ENCODE measurements at places on chromosomes 12 and 14.

GRCh38 chr12:23944067-23944466, 5.4 kb downstream of the SOX5 start:
- DNase-seq, result no peak

DNA sequence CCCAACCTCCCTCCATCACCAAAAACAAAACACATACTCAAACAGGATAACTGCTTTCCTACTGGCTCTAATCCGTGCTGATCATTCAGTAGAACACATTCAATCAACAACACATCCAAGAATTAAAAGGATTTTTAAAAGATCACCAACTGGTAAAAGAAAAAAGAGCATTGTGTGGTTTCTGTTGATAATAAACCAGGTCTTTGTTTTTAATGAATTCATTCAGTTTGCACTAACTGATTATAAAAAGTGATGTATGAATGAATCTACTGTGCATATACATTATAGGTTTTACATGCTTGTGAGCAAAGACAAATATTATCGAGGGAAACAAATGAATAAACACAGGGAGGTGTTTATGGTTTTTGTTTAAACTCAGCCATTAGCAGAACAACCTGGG, 55.1 kb downstream of the CIT start:
- no peak for DNase-seq

DNA sequence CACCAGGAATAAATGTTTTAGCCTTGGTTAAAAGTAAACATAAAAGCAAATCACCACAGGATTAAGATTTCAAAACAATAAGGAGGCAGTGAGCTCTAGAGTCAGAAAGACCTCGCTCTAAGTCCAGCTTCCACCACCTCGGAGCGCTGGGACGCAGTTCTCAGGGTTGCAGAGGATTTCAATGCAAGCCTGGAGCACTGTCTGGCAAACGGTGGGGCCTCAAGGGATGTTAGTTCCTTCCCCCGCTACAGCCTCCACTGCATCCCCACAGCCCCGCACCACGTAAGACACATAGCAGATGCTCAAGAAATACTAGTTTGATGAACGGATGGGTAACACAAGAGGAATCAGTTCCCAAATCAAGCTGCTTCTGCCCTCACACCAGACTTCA, 39.3 kb upstream of the TMCC3 start:
- DNase-seq, result no peak

DNA sequence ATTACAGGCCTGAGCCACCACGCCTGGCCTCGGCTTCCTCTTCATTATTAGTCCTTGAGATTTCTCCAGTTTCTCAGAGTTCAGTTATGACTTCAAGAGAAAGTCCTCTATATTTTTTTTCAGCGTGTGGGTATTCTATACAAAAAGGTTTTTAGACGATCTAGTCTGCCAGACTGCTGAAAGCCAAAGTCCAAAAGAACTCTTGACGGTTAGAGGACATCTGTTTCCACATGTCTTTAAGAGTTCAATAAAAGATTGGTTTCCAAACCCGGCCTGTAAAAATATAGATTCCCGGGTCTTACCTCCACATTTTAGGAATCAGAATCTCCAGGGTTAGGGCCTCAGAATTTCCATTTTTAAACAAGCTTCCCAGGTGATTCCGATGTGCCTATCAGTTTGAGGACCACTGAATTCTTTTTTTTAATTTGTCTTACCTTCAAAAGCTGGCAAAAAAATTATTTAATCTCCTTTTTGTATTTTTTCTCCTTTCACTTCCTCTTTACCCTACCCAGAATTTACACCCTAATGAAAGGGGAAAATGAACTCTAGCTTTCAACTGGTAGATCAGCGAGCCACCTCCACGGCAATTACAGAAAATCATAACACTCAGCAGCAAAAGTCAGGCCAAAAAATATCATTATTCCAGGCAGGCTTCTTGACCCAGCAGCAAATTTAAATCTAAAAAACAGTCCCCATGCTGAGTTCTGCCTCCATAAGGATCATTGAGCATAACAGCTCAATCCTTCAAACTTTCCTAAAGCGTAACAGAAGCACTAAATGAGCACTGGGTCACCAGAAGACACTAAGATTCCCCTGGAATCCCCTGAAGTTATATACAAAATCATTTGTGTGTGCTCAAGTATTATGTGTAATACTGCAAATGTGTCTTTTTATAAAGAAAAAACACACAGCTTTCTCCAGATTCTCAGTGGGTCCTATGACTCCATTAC, 8.7 kb downstream of the NT5DC3 start:
- no peak for DNase-seq

DNA sequence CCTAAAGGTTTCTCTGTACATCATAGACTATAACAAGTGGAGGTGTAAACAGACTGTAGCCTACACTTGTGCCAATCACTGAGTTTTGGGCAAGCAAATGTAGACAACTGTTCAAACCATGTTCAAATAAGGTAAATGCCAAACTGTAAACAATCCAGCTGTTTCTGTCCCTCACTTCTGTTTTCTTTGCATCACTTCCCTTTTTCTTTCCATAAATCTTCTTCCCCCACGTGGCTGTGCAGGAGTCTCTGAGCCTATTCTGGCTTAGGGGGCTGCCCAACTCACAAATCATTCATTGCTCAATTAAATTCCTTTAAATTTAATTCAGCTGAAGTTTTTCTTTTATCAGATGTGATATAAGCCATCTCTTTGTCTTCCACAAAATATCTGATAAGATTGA, 65.1 kb upstream of the CPM start:
- DNase-seq, result no peak

DNA sequence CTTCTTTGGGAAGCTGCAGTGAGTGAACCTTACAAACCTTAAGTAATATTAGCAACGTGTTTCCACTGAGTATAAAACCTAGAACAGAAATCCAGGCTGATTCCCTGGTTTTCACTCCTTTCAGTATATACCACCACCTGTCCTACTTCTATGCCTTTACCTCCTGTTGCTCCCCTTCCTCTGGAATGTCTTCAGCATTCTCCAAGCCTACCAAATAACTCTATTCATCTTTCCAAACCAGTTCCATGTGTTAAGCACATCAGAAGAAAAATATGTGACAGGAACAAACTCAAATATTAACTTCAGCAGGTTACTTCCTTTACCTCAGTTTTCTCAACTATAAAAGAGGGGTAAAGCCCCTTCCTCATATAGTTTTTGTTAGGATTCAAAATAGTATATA, 39.8 kb downstream of the LIMA1 start:
- DNase-seq, result no peak

DNA sequence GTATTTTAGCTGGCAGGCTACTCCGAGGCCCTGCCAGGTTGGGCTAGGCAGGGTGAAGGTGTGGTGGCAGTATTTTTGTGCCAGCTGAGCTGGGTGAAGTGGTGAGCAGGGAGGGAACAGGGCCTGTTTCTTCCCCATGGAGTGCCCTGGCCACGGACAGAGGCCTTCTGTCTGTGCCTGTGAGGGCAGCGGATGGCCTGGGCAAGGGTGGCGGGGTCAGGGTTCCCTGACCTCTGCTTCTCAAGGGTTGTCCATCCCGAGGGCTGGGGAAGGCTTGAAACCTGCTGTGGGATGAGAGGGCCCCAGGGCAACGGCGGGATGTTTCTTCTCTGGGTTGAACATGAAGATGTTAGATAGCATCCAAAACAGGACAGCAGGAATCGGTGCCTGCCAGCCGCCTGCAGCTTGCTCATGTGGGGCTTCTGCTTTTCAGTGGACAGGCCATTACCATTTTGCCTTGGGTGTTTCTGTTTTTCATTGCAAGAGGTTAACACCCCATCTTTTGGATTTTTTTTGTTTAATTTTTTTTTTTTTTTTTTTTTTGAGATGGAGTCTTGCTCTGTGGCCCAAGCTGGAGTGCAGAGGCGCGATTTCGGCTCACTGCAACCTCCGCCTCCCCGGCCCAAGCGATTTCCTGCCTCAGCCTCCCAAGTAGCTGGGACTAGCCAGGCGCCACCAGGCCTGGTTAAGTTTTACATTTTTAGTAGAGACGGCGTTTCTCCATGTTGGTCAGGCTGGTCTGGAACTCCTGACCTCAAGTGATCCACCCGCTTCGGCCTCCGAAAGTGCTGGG, 3.3 kb downstream of the MTA1 start:
- no peak for DNase-seq

DNA sequence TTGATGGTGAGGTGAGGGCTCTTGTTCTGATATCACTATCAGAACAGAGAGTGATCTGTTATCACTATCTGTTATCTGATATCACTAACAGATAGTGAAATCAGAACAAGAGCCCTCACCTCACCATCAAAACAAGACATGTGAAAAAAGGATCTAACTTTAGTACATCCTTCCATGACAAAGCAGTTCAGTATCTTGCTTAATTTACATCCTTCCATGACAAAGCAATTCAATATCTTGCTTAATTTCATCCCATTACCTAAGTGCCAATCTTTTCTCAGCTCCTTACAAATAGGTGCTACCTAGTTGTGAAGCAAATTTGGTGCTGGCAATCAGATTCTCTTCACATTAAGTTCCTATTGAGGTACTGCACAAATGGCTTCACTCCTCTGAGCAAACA, 1865.6 kb upstream of the FLRT2 start:
- DNase-seq, result no peak

DNA sequence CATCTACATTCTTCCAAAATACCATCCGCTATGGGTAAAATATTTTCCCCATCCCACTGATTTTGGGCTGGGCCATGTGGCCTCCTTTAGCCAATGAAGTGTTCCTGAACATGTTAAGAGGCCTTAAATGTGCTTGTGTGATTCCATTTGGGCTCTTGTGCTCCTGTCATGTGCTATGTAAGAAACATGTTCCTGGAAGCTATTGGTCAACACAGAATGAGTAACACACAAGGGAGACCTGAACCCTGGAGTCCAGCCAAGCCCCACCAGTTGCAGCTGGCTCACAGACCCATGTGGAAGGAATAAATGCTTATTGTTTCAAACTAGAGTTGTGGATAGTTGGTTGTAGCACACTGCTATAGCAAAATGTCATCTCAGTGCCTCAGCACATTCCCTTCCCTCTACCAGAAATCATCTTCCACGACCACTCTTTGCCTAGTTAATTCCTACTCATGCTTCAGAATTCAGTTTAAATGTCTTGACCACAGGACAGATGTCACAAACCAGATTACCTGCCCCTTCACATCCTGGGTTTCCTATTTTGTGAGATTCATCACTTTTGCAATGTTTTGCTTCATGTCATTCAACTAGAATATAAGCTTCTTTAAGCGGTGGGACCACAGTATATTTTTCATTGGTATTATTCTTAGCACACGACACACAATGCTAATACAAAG, 217.3 kb upstream of the EEA1 start:
- DNase-seq, result no peak

DNA sequence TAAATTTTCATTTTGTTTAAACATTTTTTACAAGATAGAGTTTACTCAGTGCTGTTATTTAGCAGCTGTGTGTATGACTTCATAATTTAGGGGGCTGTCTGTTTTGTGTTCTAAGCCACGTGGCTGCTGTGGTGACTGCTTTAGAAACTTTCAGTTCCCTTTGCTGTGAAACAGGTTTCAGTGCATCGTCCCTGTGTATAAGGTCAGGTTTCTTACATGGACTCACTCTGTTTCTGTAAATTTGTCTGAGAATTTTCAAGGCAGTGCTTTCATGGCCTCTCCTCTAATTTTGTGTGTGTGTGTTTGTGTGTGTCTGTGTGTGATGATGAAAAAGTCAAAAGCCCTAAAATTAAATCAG, 32.4 kb downstream of the BICD1 start:
- DNase-seq, result no peak

All from effector memory CD4-positive, alpha-beta T cell (primary cell).